ENCODE measurements at places on chromosomes 6 and 20.

- no peak for DNase-seq
These were observed 358.4 kb downstream of the BTBD3 start for GRCh38 chr20:12276011-12276673.

DNA sequence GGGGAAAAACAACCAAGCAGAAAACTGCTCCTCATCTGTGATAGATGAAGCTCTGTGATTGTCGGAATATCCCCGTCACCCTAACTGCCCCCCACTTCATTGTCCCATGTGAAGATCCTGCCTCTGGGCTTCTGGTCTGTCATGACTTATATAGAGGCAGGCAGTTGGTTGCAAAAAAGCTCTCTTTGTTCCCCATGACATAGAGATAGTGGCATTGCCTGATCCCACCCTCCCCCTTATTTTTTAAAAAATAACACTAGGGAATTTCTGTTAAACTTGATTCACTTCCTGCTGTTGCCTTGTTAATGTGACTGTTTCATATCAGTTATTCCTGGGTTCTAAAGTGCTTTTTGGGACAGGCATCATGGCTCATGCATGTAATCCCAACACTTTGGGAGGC lies 203.1 kb downstream of the JARID2 start:
- DNase-seq = no peak

DNA sequence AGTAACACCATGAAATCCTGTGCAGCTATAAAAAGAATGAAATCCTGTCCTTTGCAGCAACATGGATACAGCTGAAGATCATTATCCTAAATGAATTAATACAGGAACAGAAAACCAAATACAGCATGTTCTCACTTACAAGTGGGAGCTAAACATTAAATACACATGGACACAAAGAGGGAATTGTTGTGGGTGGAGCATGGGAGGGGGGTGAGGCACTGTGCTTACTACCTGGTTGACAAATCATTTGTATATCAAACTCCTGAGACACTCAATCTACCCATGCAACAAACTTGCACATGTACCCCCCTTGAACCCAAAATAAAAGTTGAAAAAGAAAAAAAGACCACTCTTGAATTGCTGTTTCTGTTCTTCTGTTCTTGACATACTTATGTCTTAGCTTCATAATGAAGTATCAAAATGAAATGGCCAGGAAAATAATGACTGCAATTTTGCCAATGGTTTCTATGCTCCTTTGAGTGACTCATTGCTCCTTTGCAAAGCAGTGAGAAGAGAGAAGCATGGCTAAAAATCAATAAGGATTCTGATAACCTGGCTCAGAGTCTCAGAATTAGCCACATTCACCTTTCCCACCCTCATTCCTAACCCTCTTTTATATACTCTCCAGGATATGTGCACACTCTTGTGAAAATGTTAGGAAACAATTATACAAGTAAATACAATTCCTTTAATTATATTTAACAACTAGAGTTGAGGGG lies 71.0 kb downstream of the CYP39A1 start:
- DNase-seq = no peak

- peak; percentile 77 for DNase-seq
These were observed 11.2 kb downstream of the TLDC2 start for GRCh38 chr20:36886859-36887751.

DNA sequence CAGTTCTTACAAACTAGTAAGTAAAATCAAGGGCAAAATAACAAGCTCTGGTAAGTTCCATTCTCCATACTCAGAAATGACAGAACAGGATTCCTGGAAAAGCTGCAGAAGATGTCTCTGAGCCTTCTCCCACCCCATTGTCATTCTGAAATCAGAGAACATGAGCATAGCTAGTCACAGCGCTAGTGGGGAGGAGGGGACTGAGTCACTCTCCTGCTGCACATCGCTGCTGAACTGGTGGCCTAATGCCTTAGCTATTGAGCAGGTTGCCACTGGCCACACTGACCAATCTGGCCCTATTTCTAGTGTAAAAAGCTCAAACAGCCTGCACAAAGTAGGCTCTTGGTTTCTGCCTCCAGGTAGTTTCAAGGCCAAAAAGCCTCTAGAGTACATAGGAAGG lies 26.1 kb upstream of the RIPPLY2 start:
- no peak for DNase-seq

GRCh38 chr20:58710481-58711265 lies 18.1 kb downstream of the NPEPL1 start:
- DNase-seq = no peak

- DNase-seq = no peak
These were observed 268.3 kb upstream of the FAM83B start for GRCh38 chr6:54578261-54578660.

DNA sequence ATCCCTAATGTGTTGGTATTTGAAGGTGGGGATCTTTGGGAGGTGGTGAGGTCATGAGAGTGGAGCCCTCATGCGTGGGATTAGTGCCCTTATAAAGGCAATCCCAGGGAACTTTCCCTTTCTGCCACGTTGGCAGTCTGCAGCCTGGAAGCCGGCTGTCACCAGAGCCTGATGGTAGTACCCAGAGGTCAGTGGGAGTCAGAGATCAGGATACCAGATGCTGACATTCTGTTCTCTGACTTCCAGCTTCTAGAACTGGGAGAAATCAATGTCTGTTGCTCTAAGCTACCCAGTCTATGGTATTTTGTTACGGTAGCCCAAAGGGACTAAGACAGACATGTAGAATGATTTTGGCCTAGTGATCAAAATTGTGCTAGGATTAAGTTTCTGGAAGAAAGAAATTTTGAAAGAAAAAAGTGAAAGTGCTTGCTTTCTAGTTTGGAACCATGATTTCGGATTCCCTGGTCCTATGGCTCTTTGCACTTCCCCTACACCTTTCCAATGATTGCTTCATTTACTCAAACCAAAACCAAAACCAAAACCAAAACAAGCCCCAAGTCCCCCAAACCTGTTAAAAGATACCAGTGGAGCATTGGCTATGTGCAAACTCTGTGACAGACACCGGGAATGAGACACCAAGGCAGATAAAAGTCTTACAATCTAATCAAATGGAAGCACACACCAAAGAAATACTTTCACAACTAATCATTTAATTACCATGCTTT lies 173.7 kb upstream of the ZNF217 start:
- no peak for DNase-seq

Measured in hindlimb muscle (tissue), 1 donor.